ENCODE measurements at places on chromosomes 3 and 15.

- peak; percentile 10 for DNase-seq
These were observed 755 bp downstream of the PTPN9 start for GRCh38 chr15:75578173-75578947.

GRCh38 chr15:39709941-39710340 is 72.7 kb downstream of the FSIP1 start:
- DNase-seq: no peak

GRCh38 chr15:84859144-84859543 is 25.3 kb upstream of the SLC28A1 start:
- no peak for DNase-seq

- DNase-seq: no peak
These were observed 565.3 kb upstream of the ROBO2 start for GRCh38 chr3:76474632-76475031.

DNA sequence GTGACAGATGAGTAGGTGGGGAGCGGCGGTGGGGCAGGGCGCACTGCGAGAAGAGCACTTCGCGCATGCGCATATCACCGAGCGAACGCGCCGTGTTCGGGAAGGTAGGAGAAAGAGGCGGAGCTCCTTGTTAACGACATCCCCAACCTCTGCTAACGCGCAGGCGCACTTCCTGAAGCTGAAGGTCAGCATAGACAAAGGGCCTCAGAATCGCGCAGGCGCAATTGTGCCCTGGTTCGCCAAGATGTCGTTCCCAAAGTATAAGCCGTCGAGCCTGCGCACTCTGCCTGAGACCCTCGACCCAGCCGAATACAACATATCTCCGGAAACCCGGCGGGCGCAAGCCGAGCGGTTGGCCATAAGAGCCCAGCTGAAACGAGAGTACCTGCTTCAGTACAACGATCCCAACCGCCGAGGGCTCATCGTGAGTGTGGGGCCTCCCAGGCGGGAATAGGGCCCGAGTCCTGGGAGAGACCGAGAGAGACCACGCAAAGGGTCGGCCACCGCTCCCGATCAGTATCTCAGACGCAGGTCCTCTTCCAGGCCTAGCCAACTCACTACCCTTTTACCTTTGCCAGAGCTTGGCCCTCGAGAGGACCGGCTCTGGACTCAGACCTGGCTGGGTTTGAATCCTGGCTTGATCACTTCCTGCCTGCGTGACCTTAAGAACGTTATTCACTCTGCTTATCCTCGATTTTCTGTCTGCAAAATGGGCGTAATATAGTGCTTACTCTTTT is at the start of gene NDUFB4:
TSS of gene NDUFB4 (plus strand) at position 221 of the 737 bp plus-strand sequence. CDS start at position 245, 24 bp downstream.
- DNase-seq: peak; percentile 99

- DNase-seq: no peak
These were observed 342.2 kb downstream of the FOXP1 start for GRCh38 chr3:71241246-71241901.

- DNase-seq: no peak
These were observed 312.2 kb downstream of the CNTN3 start for GRCh38 chr3:74302281-74302680.

GRCh38 chr15:73748730-73749129 is 4.4 kb downstream of the INSYN1 start:
- DNase-seq: no peak

GRCh38 chr3:77618686-77619085 is 578.8 kb downstream of the ROBO2 start:
- no peak for DNase-seq

DNA sequence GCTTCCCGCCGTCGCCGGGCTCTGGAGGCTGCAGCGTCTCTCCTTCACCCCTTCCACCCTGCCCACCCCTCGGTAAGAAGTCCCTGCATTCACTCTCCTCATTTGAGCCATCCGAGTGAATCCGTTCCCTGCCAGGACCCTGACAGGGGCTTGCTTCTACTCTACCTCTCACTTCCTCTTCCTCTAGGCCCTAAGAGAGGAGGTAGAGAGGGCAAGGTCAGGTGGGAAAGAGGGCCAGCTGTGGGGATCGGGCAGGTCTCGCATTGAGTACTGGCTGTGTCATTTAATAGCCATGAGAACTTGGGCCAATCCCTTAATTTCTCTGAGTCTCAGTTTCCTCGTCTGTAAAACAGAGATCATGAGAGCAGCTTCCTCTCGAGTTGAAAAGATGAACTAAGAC is 283.6 kb downstream of the UACA start:
- no peak for DNase-seq

DNA sequence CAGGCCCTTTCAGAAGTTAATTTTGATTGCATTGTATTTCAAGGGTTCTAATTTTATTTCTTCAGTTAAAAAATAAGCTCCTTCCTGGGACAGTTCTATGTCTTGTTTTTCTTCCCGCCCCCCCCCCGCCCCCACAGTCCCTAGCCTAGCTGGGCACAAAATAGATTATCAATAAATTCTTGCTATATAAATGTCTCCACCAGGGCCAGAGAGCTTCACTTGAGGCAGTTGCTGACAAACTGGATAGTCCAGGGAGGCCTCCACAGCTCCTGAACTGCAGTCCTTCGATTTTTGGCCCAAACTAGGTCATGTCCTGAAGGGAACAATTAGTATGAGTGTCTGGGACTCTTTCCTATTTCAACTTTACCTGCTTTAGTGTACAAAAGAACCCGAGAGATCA is 9.9 kb upstream of the CSPG5 start:
- no peak for DNase-seq

DNA sequence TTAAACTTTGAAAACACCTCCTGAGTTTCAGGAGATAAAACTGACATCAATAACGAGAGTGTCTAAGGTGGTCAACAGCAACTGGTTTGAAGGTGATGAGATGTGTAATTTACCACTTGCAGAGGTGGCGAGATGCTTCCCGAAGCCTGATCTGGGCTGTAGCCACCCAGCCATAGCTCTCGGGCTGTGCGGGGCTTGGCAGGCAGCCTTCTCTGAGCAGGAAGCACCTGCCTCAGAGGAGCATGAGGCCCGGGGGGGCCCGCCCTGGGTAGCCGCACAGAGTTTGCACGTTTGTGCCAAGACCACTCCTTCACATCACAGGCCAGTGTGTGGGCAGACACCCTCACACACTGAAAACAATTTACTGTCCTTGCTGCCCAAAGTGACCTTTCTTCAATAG is 220.3 kb downstream of the CACNA2D3 start:
- no peak for DNase-seq

Measured in cardiac fibroblast (primary cell).